Suppressor macrophage treated with lipopolysaccharide for 1 hour (primary cell): ENCODE measurements at places on chromosomes 5 and 9.
A peak's percentile ranks its signal among the peaks of the same experiment; 100 is the strongest.

DNA sequence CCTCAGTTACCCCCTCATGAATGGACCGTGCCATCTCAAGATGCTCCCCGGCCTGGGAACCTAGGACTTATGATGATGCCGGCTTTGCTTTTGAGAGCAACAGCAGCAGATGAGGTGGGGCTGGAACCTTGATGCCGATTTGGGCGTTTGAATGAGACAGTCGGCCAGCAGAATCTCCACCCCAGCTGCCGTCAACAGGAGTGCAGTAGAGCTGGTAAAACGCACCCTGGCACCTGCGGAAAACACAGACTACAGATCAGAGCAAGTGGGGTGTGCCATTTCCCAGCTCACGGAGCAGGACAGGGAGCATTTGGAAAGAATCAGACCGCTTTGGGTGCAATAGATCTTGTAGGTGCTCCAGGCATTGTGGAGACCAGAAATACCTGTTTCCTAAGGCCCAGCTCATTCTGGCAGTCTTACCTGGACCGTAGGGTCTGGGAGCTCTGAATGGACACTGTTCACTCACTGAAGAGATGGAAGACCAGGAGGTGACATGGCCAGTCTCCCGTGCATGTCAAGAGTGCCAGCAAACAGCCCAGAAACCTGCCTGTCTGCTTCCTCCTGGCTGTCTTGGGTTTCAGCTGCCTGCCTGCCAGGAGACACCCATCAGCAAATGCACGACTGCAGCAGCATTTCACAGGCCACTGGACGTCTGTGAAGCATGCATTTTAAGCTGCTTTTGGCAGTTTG, 317.7 kb upstream of the IRX4 start:
- no peak for DNase-seq

- peak; percentile 92 for DNase-seq
These were observed 80.0 kb downstream of the SUSD1 start for GRCh38 chr9:112094948-112095681.

DNA sequence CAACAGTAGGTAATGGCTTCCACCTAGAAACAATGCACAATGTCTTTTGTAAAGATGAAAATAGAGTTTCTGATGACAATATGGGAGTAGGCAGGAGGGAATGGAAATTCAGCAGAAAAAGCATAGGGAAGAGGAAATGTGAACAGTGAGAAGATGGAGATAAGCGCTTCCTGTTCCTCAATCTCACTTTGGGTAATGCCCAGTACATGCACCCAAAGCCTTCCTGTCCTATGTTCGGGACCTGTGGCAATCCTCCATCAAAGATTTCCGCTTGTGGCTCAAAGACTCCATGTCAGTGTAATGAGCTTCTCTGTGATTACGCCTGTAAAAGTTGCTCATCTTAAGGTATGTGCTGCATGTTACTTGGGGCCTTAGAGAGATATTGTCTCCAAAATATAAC, 2.7 kb downstream of the UGT3A1 start:
- no peak for DNase-seq

GRCh38 chr5:141703133-141703561, 21.1 kb upstream of the ARAP3 start:
- no peak for DNase-seq

DNA sequence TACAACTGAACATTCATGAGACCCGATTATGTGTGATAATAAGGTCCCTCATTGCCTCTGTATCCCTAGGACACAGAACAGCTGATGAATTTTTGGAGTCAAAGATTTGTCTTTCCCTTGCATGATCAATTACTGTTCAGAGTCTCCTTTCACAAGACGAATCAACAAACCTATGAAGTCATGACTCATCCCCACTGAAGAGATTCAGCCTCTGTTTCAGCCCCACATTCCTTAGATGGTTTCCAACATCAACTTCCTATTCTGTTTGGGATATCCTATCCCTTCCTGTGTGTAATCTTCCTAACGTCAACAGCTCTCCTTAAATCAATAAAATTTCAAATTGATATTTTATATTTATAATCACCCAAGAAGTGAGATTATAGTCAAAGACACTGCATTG, 199.0 kb downstream of the DNAH5 start:
- no peak for DNase-seq

GRCh38 chr9:123784518-123784917, 145.4 kb downstream of the DENND1A start:
- DNase-seq = no peak

- no peak for DNase-seq
These were observed 198.5 kb downstream of the DNAH5 start for GRCh38 chr5:13746026-13746425.

- no peak for DNase-seq
These were observed 88.7 kb upstream of the CAST start for GRCh38 chr5:96573513-96573894.

- DNase-seq = no peak
These were observed 205.9 kb downstream of the ANXA1 start for GRCh38 chr9:73357607-73358006.

GRCh38 chr5:178453224-178453623, 137.0 kb downstream of the COL23A1 start:
- DNase-seq = peak; percentile 93

GRCh38 chr5:151092762-151093161, 11.9 kb upstream of the TNIP1 start:
- DNase-seq = peak; percentile 87

GRCh38 chr9:112925058-112925641, 34.5 kb upstream of the SLC46A2 start:
- peak; percentile 54 for DNase-seq

DNA sequence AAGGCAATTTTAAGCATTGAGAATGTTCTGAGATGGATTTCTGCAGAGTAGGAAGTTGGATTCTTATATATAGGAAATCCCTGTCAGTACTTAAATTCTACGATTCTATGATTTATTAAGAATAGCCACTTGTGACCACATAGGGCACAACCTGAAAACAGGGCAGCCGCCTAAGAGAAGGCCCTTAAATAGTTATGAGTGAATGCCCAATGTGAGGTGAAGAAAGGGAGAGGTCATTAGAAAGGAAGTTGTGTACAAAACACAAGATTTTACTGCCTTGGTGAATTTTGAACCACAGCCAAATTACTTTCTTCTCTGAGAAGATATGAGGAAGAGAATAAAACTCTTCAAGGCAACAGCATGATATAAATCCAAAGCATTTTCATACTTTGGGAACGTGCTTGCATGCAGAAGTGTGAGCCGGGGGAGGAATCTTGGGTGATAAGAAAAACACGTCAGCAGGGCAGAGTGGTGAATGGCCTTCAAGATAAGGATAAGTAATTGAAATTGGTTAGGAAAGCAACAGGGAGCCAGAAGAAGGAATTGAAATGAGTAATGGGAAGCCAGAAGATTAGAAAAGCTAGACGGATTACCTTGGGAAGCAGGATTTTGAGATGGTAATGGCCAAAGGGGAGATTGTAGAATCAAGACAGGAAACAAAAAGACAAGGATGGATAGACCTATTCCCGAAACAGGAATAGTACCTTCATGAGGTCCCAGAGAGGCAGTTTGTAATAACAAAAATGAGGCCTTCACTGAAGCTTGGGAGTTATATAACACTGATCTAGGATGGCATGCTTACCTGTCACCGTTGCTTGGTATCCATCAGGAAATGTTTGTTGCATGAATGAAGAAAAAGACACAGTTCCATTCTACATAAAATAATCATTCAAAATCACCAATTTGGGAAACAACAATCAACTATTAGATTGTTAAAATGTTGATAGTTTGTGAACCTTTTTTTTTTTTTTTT, 244.3 kb downstream of the PDE4D start:
- DNase-seq = no peak

DNA sequence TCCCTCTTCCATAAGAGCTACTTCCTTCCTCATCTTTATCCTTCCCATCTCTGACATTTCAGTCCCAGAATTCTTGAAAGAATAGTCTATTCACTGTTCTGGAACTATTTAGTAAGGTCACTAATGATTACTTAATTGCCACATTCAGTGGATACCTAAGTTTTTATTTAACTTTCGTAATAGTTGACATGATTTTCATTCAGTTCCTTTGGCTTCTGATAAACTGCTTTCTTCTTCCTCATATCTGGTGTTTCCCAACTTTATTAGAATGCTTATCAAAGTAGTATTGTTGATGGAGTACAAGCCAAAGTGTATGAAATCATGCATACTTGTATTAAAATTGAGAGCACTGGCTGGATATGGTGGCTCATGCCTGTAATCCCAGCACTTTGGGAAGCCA, 10.8 kb downstream of the UBE2D2 start:
- no peak for DNase-seq

DNA sequence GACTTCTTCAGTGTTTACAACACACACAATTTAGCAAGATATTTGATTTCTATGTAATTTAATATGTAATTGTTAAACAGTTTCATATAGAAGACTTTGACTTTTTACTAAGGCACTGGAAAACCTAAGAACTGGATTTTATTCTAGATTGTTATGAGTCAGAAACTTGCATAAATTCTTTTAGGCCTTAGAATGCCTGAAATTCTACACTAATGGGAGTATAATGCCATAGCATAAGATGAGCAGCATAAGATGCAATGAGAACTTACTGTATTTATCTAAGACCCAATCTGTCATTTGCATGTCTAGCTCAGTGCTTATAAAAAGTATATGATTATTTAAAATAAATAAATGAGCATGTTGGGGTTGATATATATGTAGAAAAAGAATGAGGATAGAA, 285.2 kb downstream of the CDH12 start:
- no peak for DNase-seq

DNA sequence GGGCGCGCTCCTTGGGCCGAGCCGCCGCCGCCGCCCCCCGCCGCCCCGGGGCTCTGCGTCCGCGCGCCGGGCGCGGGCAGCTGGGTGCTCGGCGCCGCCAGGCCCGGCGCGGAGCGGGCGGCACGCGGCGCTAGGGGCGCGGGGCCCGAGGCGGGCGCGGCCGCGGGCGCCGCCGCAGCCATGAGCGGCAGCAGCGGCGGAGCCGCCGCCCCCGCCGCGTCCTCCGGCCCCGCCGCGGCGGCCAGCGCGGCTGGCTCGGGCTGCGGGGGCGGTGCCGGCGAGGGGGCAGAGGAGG, 351 bp downstream of the TRIO start:
- no peak for DNase-seq

GRCh38 chr5:96260009-96260408, 173.0 kb downstream of the PCSK1 start:
- DNase-seq = no peak

GRCh38 chr9:28758971-28759370, 1185.7 kb upstream of the C9orf72 start:
- no peak for DNase-seq

- DNase-seq = no peak
These were observed 3.6 kb downstream of the FGF18 start for GRCh38 chr5:171422902-171423663.

GRCh38 chr5:164481270-164481669, 975.9 kb downstream of the MAT2B start:
- no peak for DNase-seq

- DNase-seq = no peak
These were observed 21.4 kb downstream of the SPINK1 start for GRCh38 chr5:147809830-147810666.

GRCh38 chr9:79709743-79710674, 138.2 kb downstream of the TLE4 start:
- no peak for DNase-seq

GRCh38 chr9:125524583-125525355, 182.2 kb downstream of the MAPKAP1 start:
- DNase-seq = peak; percentile 30

DNA sequence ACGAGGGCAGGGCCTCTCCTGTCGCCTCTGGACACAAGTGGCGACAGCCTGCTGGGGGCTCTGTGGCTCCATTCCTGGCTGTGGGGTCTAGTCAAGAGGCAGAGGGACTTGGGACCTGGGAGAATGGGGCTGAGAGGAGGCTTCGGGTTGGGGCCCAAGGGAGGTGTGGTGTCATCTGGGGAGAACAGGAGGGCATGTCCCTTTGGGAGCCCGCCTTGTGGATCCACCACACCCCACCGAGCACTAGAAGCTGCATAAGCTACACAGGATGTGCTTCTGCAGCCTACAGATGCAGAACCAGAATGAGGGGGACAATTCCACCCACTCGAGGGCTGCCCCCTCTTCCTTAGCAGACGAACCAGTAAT, 3.9 kb upstream of the MAN1B1 start:
- DNase-seq = no peak

- DNase-seq = no peak
These were observed 3.0 kb upstream of the CEL start for GRCh38 chr9:133058550-133059320.
